Dorsolateral prefrontal cortex (tissue), 122 donors: ENCODE measurements at places on chromosomes 4 and X. TPM values are rescaled to one million over a fixed set of nuclear protein-coding genes. Genes with fewer than 3 reads are reported as not detected.

Gene SNX12
- 67.8 TPM for total RNA-seq

Gene ADH7
- not detected for total RNA-seq

Gene CFAP99
- 1.6 TPM for total RNA-seq

Gene DCHS2
- total RNA-seq, result 6.0 TPM

Gene PTCHD1
- 10.3 TPM for total RNA-seq

Gene BTC
- total RNA-seq, result 2.3 TPM

Gene ADGRL3
- total RNA-seq, result 116 TPM

Gene VMA21
- 38.9 TPM for total RNA-seq

Gene ZDHHC15
- total RNA-seq, result 2.5 TPM

Gene PSAPL1
- not detected for total RNA-seq

Gene GABRB1
- 108 TPM for total RNA-seq

Gene CDKL5
- 117 TPM for total RNA-seq

Gene PDHA2
- not detected for total RNA-seq

Gene NAT8L
- total RNA-seq, result 133 TPM

Gene USP17L10
- not detected for total RNA-seq

Gene MTNR1A
- not detected for total RNA-seq

Gene TNIP2
- total RNA-seq, result 11.5 TPM

Gene TCEAL6
- 70.3 TPM for total RNA-seq

Gene PAGE5
- not detected for total RNA-seq

Gene DNASE1L1
- total RNA-seq, result 20.3 TPM

Gene SYTL5
- total RNA-seq, result 1.8 TPM

Gene TMSB15C
- 8.9 TPM for total RNA-seq

Gene NPY1R
- total RNA-seq, result 27.5 TPM

Gene C4orf36
- total RNA-seq, result 3.2 TPM

Gene CCDC120
- 14.3 TPM for total RNA-seq

Gene ALAS2
- not detected for total RNA-seq

Gene GAGE12H
- not detected for total RNA-seq

Gene FAM47E
- 16.9 TPM for total RNA-seq

Gene WFS1
- 53.9 TPM for total RNA-seq

Gene SLC9B1
- 3.8 TPM for total RNA-seq
